ENCODE measurements at places on chromosomes 1 and 21.

DNA sequence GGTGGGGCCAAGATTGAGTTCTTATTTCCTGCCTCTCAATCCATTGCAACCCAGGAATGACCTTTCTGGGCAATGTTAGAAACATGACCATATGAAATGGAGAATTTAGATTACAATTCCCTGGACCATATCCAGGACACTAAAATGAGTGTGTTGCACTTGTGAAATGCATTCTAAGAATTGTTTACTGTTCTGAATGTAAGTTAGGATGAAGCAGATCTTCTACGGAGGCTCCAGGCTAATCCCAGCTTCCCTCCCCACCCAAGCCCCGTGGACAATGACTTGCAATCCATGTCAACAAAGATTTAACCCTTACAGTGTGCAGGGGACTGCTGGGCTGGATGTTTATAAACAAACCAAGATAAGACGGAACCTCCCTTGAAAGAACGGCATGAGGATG, 31.7 kb upstream of the HAO2 start:
- DNase-seq, result no peak

DNA sequence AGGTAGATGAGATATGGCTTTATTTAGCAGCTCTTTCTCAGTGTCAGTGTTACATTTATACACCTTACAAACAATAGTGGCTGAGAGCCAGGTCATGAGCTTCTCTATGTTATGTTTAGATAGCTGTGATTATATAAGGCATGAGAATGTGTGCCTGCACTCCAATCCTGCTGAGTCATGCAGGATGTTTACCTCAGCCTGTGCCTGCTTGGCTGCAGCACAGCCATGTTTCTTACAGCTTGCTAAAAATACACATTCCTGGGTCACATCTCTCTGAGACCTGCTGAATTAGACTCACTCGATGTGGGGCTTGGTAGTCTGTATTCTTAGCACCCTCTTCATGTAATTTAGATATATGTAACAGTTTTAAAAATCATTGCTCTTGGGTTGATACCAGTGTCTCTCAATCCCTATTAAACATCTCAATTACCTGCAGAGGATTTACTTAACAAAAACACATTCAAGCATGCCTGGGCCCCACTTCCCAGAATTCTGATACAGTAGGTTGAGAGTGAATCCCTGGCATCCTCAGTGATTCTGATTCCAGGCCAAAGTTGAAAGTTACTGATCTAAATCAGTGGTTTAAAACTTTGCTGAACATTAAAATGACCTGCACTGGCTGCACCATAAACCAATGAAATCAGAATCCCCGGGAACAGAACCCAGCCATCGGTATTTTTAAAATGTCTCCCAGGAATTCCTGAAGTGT, 107.5 kb downstream of the GDAP2 start:
- peak; percentile 47 for DNase-seq

- peak; percentile 29 for DNase-seq
These were observed 53.8 kb upstream of the DPH5 start for GRCh38 chr1:101079341-101079740.

GRCh38 chr1:243543501-243543900, 287.7 kb downstream of the SDCCAG8 start:
- no peak for DNase-seq

GRCh38 chr1:187027253-187027652, 198.5 kb downstream of the PLA2G4A start:
- DNase-seq, result no peak

- DNase-seq, result no peak
These were observed 66.9 kb downstream of the RNF187 start for GRCh38 chr1:228554107-228554506.

GRCh38 chr1:47783638-47784496, 213.3 kb downstream of the TRABD2B start:
- DNase-seq, result no peak

GRCh38 chr1:180230416-180230790, 339 bp downstream of the LHX4 start:
- no peak for DNase-seq

- DNase-seq, result no peak
These were observed 10.7 kb upstream of the ERO1B start for GRCh38 chr1:236292425-236292824.

DNA sequence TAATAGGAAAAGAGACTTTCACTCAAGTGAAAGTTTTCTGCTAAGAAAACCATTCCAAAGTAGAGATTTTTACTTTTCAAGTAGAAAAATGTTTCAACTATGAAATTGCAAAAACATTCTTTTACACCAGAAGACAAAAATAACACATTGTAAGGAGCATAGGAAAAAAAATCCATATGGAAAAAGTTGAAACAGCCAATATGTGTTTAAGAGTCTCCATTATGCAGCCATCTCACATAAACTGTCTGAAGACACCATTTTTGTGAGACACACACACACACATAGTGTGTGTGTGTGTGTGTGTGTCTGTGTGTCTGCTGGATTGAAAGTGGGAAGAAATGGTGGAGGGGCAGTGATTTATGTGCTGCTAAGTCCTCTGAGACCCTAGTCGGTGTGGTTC, 162.1 kb downstream of the HHAT start:
- no peak for DNase-seq

- DNase-seq, result no peak
These were observed 20.1 kb upstream of the ADAR start for GRCh38 chr1:154628121-154628405.

- DNase-seq, result peak; percentile 45
These were observed 18.3 kb downstream of the S100A11 start for GRCh38 chr1:152018537-152018936.

GRCh38 chr1:119226913-119227312, 86.5 kb upstream of the WARS2 start:
- DNase-seq, result no peak

DNA sequence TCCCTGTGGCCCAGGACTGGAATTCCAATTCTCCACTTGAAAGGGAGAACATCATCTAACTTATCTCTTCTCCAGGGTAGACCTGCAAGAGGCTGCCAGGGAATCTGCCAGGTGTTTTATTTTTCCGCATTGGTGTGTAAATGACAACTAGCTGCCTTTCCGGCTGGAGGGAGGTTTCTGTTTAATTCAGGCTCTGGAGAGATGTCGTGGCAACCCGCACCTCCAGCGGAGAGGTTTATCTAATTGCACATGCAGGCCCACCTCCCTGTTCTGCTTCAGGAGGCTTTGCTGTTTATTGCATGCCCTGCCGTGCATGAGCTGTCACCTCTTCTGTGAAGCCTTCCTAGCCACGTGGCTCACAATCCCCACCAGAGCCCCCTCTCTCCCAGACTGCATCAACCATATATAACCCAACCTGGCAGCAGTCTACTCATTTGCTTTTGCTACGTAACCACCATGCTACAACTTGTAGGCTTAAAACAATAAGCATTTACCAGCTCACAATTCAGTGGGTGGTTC, 151.6 kb downstream of the C1orf94 start:
- no peak for DNase-seq

DNA sequence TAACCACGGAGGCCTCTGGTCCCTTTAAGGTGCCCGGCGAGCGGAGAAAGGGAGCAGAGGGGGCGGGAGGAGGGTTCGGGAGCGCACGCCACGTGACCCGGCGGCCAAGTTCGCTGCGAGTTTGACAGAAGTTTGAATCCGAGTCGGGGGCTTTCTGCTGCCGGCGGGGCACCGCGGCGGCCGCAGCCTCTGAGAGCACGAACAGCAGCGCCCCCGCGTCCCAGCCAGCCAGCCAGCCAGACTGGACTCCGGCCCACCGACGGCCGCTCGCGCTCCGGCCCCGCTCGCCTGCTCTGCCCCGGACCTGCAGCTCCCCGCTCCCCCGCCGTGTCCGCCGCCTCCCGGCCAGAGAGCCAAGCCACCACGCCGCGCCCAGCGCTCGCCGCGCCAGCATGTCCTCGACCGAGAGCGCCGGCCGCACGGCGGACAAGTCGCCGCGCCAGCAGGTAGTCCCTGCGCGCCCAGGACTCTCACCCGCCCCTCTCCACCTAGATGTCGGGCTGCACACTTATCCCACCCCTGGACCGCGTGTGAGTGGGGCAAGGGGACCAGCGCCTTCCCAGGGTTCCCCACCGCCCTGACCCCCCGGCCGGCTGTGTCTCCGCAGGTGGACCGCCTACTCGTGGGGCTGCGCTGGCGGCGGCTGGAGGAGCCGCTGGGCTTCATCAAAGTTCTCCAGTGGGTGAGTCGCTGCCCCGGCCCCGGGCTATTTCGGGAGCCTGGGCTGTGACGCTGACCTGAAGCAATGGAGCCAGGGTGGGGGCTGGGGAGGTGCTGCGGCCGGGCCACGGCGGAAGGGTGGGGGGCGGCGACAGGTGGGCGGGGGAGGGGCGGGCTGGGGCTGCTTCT, at the start of gene SYPL2:
Gene SYPL2, plus strand, starts transcription at position 95 of the 849 bp plus-strand sequence. Its CDS starts 298 bp downstream, at position 393.
- peak; percentile 24 for DNase-seq

GRCh38 chr1:243964915-243965314, 86.2 kb upstream of the ZBTB18 start:
- DNase-seq, result no peak

GRCh38 chr1:29180497-29181412, 945 bp downstream of the SRSF4 start:
- peak; percentile 63 for DNase-seq

- no peak for DNase-seq
These were observed 19.4 kb downstream of the ATP2B4 start for GRCh38 chr1:203645996-203646395.

DNA sequence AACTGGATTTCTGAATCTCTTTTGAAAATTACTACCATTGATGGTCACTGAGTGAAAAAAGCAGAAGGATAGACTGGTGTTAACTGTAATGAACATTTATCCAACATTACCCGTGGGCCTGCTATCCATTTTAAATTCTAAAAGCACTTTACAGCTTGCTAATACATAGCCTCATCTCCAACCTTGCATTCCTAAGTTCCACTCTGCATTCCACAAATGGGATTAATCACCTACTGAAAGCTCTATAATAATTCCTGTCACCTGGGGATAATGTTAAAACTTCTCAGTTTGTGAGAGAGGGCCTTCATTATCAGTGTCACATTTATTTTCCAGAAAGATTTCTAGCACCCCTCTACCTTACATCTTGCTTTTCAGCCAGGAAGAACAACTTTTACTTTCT, 38.2 kb downstream of the PTPRC start:
- DNase-seq, result no peak

GRCh38 chr1:42777852-42778251, 6.9 kb upstream of the TMEM269 start:
- peak; percentile 79 for DNase-seq

DNA sequence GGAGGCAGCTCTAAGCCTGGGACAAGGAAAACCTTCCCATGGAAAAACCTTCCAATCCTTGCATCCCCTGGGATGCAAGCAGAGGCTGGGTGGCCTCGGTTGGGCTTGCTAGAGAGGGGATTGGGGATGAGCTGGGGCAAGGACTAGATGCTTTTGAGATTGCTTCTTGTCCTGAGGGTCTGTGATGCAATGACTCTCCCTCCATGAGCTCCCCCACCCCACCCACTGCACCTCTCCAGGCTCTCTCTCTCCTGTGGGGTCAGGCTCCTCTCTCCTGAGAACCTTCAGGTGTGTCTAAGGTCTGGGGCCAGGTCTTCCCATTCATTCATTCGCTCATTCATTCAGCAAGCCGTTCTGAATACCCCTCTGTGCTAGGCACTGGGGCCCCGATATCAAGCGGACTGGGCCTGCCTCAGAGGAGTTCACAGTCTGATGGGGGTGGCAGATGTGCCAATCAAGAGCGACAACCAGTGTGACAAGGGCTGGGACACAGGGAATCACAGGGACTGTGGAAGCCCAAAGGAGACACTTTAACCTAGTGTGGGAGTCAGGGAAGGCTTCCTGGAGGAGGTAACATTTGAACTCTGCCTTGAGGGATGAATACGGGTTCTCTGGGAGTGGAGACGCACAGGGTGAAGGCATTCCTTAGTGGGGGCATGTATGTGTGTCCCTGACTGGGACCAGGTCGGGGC, 6.5 kb downstream of the LDLRAD1 start:
- no peak for DNase-seq

GRCh38 chr1:202193614-202194327, at the start of gene LGR6:
TSS of gene LGR6 (plus strand) at chr1:202193799. CDS start at chr1:202193990, 191 bp downstream.
- DNase-seq, result no peak

DNA sequence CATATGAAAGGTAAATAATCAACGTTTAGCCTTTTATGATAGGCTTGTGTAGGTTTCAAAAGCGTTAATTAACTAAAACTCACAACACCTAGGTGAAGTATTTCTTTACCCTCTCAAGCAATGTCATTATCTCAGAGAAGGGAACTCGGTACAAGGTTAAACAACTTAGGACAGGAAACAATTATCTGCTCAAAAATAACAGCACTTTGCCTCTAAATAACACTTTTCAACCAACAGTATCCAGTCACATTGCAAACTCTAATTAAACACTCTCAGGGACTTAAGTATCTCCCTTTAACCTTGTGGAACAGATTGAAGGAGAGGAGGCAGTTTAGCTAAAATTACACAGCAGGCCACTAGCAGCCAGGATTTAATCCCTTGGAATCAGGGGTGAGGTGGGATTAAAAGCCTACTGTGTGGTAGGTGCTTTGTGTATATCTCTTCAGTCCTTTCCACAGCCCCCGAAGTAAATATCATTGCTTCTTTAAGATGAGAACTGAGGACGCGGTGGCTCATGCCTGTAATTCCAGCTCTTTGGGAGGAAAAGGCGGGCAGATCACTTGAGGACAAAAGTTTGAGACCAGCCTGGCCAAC, 5.2 kb upstream of the AKNAD1 start:
- no peak for DNase-seq

- no peak for DNase-seq
These were observed 8.7 kb downstream of the TOR3A start for GRCh38 chr1:179090522-179090921.

GRCh38 chr1:85936057-85936456, 220.5 kb downstream of the COL24A1 start:
- DNase-seq, result no peak

GRCh38 chr1:156295391-156295947, at the start of gene GLMP:
TSS of gene GLMP (minus strand) at chr1:156295679. CDS start at chr1:156295645, 34 bp downstream.
- DNase-seq, result peak; percentile 87

- no peak for DNase-seq
These were observed 62.1 kb upstream of the S1PR1 start for GRCh38 chr1:101174722-101175121.

DNA sequence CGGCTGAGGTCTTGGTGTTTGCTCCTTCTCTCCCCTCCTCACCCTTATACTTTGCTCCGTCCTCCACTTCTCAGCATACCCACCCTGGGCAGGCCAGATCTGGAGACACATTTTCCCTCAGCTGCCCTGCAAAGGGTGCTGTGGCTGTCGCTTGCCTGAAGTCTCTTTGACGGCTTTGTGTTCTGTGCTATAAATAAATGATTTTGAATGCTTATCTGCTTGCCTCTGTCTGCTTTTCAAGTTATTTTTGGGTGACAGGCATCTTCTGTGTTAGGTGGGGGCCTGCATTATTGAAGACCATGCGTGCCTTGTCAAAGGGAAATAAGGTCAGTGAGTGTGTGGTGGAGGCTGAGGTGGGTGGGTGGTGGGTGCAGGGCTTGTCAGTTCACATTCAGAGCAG, 66.9 kb upstream of the KCND3 start:
- no peak for DNase-seq

DNA sequence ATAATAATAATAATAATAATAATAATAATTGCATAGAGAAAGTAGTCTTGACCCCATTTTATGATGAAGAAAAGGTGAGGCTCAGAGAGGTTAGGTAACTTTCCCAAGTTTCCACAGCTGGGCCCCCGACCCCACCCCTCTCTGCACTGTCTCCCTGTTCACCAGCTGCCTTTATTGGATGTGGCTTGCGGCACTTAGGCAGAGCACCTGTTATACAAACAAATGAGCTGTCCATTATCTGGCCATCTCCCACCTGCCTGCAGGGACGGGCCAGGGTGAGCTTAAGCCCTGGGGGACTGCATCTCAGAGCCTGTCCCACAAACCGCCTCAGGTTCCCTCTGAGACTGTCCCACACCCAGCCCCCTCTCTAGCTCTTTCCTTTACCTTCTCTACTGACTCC, 10.1 kb upstream of the EFNA1 start:
- DNase-seq, result no peak

Measured in hematopoietic multipotent progenitor cell treated with erythropoietin and hydrocortisone succinate and interleukin-3 and kit ligand, for 6 days (in vitro differentiated cells).